ENCODE measurements at places on chromosomes 5 and 9. TPM values are rescaled to one million over a fixed set of nuclear protein-coding genes. Genes with fewer than 3 reads are reported as not detected.

Gene SLC25A2
- 0.31 TPM for total RNA-seq

Gene C1QTNF2
- not detected for total RNA-seq

Gene NXNL2
- not detected for total RNA-seq

Gene PCDHB6
- total RNA-seq = not detected

Gene TOR1B
- 27.1 TPM for total RNA-seq

Gene PSD2
- not detected for total RNA-seq

Gene PRR16
- total RNA-seq = not detected

Gene STK32A
- total RNA-seq = not detected

Gene SOX30
- total RNA-seq = 0.09 TPM

Gene ZNF462
- 0.13 TPM for total RNA-seq

Gene IFNA2
- total RNA-seq = not detected

Gene CSF1R
- 2.7 TPM for total RNA-seq

- DNase-seq = no peak
- H3K27me3 ChIP-seq = no peaks in the 10 kb centered on the region
- H3K4me3 ChIP-seq = no peak overlapping the region
- no peaks in the 10 kb centered on the region for H3K36me3 ChIP-seq
- H3K27ac ChIP-seq = no peak overlapping the region
Measured at GRCh38 chr5:124419531-124419930, 326.9 kb downstream of the ZNF608 start.

GRCh38 chr5:86644843-86645242 lies 27.1 kb downstream of the COX7C start:
- no peaks in the 10 kb centered on the region for H3K4me1 ChIP-seq
- H3K4me3 ChIP-seq = no peak overlapping the region
- no peak for DNase-seq
- H3K27ac ChIP-seq = no peak overlapping the region

GRCh38 chr5:172473427-172473826 lies 19.1 kb upstream of the SH3PXD2B start:
- no peak overlapping the region for H3K27ac ChIP-seq
- DNase-seq = no peak
- no peak overlapping the region for H3K4me3 ChIP-seq
- H3K27me3 ChIP-seq = no peaks in the 10 kb centered on the region
- no peaks in the 10 kb centered on the region for H3K36me3 ChIP-seq

DNA sequence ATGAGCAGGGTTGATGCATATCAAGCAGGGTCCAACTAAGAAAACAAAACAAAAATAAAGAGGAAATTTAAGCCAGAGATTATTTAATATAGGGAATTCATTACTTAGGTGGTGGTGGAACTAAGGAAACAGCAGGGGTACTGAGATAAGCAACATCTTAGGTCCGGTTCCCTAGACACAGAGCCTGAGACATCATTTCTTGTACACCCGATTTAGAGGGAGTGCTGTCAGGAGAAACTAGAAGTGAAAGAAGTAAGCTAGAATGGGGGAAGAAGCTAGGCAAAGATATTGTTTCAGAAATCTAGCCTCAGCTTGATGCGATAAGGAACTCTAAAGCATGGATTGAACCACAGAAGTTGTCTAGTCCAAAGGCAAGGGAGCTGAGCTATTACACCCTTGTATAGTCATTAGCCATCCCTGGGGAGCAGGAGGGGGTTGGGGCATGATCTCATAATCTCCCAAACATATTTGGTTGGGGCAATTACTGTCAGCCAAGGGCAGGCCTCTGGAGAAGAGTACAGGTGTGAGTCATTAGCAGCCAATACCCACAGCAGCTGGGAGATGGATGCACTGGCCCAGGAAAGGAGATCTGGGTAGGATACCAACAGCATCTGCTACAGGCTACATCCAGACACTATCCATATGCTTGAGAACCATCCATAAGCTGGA lies 194.5 kb downstream of the ARL15 start:
- H3K27me3 ChIP-seq = no peaks in the 10 kb centered on the region
- no peaks in the 10 kb centered on the region for H3K4me1 ChIP-seq
- no peak overlapping the region for H3K4me3 ChIP-seq
- no peak overlapping the region for H3K27ac ChIP-seq
- H3K36me3 ChIP-seq = no peaks in the 10 kb centered on the region
- DNase-seq = no peak

GRCh38 chr9:124507880-124508423 lies 753 bp upstream of the NR5A1 start:
- no peaks in the 10 kb centered on the region for H3K36me3 ChIP-seq
- no peak overlapping the region for H3K4me3 ChIP-seq
- peaks cover 14% of the 10 kb centered on the region for H3K27me3 ChIP-seq
- H3K4me1 ChIP-seq = peaks cover 4% of the 10 kb centered on the region

DNA sequence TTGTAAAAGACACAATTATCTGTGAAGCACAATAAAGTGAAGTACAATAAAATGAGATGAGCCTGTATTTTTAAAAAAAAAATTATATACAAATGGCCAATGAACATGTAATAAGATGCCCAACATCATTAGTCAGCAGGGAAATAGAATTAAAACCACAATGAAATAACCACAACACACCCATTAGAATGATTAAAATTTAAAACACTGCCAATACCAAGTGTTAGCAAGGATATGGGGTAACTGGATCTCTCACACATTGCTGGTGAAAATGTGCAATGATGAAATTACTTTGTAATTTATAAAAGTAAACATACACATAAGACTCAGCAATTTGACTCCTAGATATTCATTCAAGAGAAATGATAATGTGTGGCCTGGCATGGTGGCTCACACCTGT lies 62.8 kb downstream of the SHOC1 start:
- no peaks in the 10 kb centered on the region for H3K27me3 ChIP-seq
- H3K4me1 ChIP-seq = no peaks in the 10 kb centered on the region
- no peak overlapping the region for H3K27ac ChIP-seq
- H3K4me3 ChIP-seq = no peak overlapping the region
- H3K36me3 ChIP-seq = no peaks in the 10 kb centered on the region

DNA sequence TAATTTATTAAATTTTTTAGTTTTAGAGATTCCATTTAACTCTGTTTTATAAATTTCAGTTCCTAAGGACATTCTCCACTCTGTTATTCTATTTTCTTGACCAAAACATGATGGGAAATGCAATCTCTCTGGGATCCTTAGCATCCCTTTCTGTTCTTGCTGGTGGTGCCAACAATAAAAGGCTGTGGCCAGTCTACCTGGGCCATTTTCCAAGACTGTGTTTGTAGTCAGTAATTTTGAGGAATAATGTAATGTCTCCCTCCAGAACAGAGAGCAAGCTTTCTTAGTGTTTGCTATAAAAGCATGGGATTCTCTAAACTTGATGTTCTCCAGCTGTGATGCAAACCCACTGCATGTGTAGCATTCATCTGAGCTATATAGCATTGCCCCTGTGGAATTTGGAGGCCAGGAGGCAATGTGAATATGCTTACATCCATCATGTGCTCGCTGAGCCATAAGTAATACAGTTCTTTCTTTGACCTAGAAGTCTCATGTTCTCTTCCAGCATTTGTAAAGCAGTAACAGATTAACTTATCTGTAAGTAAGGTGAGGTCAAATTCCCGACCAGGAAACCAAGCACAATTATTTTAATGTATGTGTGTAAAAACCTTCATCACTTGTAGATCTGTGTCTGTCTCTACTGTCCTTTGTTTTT lies 211.5 kb upstream of the TAS2R1 start:
- H3K27ac ChIP-seq = no peak overlapping the region
- H3K27me3 ChIP-seq = no peaks in the 10 kb centered on the region
- no peak for DNase-seq
- H3K36me3 ChIP-seq = no peaks in the 10 kb centered on the region
- no peak overlapping the region for H3K4me3 ChIP-seq
- no peaks in the 10 kb centered on the region for H3K4me1 ChIP-seq

- H3K4me3 ChIP-seq = no peak overlapping the region
- DNase-seq = no peak
- H3K27me3 ChIP-seq = no peaks in the 10 kb centered on the region
- no peaks in the 10 kb centered on the region for H3K36me3 ChIP-seq
- no peak overlapping the region for H3K27ac ChIP-seq
Measured at GRCh38 chr5:111927191-111927590, 170.2 kb upstream of the NREP start.

GRCh38 chr5:154162539-154163151 lies 27.9 kb upstream of the GALNT10 start:
- DNase-seq = no peak
- H3K4me3 ChIP-seq = no peak overlapping the region
- peaks cover 5% of the 10 kb centered on the region for H3K27me3 ChIP-seq
- no peaks in the 10 kb centered on the region for H3K4me1 ChIP-seq
- no peaks in the 10 kb centered on the region for H3K36me3 ChIP-seq

GRCh38 chr9:96136992-96137670 lies 164.8 kb downstream of the HSD17B3 start:
- DNase-seq = no peak
- no peaks in the 10 kb centered on the region for H3K27me3 ChIP-seq
- no peaks in the 10 kb centered on the region for H3K36me3 ChIP-seq
- H3K4me3 ChIP-seq = no peak overlapping the region

- no peaks in the 10 kb centered on the region for H3K27me3 ChIP-seq
- no peaks in the 10 kb centered on the region for H3K4me1 ChIP-seq
- H3K27ac ChIP-seq = no peak overlapping the region
- H3K36me3 ChIP-seq = no peaks in the 10 kb centered on the region
- H3K4me3 ChIP-seq = no peak overlapping the region
Measured at GRCh38 chr5:175902026-175902425, 30.6 kb downstream of the CPLX2 start.

GRCh38 chr5:127404190-127404589 lies 113.2 kb upstream of the PRRC1 start:
- no peak overlapping the region for H3K27ac ChIP-seq
- no peaks in the 10 kb centered on the region for H3K27me3 ChIP-seq
- no peak for DNase-seq
- no peak overlapping the region for H3K4me3 ChIP-seq
- H3K4me1 ChIP-seq = no peaks in the 10 kb centered on the region

DNA sequence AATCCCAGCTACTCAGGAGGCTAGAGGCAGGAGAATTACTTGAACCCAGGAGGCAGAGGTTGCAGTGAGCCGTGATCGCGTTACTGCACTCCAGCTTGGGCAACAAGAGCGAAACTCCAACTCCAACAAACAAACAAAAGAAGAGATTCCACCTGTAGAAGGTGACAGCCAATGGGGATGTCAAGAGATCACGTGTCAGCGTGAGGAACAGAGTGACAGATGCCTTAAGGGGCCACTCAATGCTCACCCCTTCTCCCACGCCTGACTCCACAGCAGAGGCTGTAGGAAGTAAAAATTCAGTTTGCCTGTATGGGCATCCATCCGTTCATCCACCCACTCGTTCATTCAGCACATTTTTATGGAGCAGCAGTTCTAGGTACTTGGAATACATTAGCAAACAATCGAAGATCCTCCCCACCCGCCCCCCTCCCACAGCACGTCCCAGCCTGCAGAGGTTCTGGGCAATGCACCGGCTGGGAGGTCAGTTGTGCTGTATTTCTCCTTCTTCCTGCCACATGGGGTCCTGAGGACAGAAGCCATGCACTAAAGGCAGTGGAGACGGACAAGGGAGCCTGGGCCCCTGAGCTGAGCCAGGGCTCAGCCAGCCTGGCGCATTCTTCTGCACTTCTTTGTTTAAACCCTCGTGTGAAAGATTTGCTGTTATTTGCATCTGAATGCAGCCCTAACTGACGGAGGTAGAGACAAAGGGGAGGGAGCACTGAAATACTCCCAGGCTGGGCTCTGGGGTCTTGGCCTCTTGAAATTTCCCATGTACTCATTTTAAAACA lies 11.3 kb upstream of the RNF130 start:
- DNase-seq = no peak
- peaks cover 5% of the 10 kb centered on the region for H3K27me3 ChIP-seq
- H3K4me3 ChIP-seq = no peak overlapping the region
- no peaks in the 10 kb centered on the region for H3K4me1 ChIP-seq
- no peaks in the 10 kb centered on the region for H3K36me3 ChIP-seq

GRCh38 chr5:168307925-168308584 lies 16.6 kb downstream of the WWC1 start:
- H3K27me3 ChIP-seq = no peaks in the 10 kb centered on the region
- no peak for DNase-seq
- no peak overlapping the region for H3K27ac ChIP-seq
- no peaks in the 10 kb centered on the region for H3K36me3 ChIP-seq

- no peaks in the 10 kb centered on the region for H3K4me1 ChIP-seq
- no peak for DNase-seq
- no peaks in the 10 kb centered on the region for H3K27me3 ChIP-seq
Measured at GRCh38 chr5:127400946-127401670, 110.5 kb downstream of the MEGF10 start.

DNA sequence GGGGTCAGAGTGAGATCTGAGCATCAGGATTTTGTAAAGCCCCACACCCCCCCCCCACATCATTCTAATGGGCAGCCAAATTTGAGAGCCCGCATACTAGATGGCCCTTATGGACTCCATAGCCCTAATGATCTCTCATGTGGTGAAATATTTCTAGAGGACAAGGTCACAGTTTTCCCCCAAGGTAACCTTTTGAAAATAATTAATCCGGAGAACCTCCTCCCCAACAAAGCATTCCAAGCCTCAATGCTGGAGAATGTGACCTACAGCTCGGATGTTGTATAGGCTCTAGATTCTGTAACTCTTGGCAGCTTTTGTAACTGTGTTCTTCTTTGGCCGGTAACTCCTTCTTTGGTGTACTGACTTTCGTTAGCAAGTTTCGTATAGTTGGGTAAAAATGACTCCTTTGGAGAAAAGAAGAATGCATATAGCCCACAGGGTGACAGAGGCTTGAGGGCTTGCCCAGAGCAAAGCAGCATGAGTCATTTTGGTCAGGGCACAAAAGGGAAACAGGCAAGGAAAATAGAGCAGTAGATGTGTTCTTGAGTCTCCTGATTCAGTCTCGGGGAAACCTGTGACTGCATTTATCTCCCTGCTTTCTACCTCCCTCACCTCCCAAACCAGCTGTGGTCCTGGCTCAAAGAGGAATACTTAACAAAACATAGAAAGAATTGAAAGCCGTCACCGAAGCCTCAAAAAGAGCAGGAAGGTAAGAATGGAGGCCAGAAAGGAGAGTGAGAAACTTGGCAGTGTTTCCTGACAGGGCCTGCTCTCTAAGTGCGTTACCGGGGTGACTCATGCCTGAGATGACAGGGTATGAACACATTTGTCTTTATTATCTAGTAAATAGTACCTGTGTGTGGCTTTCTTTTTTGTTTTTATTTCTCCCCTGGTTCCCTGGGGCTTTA lies 6.6 kb upstream of the XPA start:
- no peaks in the 10 kb centered on the region for H3K36me3 ChIP-seq
- no peaks in the 10 kb centered on the region for H3K27me3 ChIP-seq
- H3K4me1 ChIP-seq = peaks cover 13% of the 10 kb centered on the region
- H3K27ac ChIP-seq = no peak overlapping the region
- DNase-seq = no peak
- no peak overlapping the region for H3K4me3 ChIP-seq
